ENCODE measurements at places on chromosomes 2 and 18.
A peak's percentile ranks its signal among the peaks of the same experiment; 100 is the strongest.

DNA sequence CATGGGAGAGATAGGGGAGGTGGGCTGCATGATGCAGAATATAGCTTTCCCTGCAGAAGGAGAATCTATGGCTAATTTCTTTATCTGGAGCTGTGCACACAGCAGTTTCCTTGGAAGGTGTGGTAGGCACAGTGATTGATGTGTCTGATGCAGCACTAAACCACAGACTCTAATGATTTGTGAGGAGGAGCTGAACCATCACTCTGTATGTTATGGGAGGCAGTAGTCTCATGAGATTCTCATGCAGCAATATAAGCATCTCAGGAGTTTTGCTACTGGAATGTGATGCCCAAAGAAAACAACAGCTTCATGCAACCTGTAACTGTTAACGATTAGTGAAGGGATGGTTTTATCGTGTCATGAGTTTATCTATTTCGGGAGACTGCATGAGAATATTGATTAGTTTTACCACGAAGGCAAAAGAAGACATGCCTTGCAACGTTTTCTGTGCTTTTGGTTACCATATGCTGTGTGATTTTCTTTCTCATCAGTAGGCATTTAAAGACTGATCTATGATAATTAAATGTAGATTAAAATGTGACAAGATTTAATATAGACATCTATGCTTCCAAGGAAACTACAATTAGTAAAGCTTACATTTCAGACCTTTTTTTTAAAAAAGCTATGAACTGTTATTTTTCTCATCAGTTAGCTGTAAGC lies 286.8 kb downstream of the ARL6IP6 start:
- no peaks in the 10 kb centered on the region for H3K36me3 ChIP-seq
- H3K4me3 ChIP-seq: no peak overlapping the region
- H3K4me1 ChIP-seq: no peaks in the 10 kb centered on the region
- no peak for DNase-seq
- H3K27me3 ChIP-seq: no peaks in the 10 kb centered on the region

DNA sequence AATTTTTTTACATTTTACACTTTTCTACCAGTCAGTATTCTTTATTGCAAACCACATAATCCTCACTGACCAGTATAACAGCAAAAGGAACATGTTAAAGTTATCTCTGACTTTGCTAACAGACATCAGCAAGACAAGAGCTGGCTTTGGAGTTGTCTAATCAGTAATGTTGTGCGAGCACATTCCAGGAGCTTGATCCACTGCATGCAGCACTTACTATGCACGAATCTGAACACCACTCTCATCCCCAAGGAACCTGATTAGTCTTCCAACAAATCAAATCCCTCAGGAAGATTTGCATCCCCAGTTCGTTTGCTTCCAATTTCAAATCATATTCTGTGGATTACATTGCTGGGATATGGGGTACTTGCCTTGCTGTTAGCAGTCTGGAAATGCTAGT lies 269.3 kb upstream of the EPC2 start:
- H3K27ac ChIP-seq: no peak overlapping the region
- no peaks in the 10 kb centered on the region for H3K36me3 ChIP-seq
- no peaks in the 10 kb centered on the region for H3K4me1 ChIP-seq
- no peak overlapping the region for H3K4me3 ChIP-seq

- no peak for DNase-seq
- peaks cover 6% of the 10 kb centered on the region for H3K4me1 ChIP-seq
- no peak overlapping the region for H3K27ac ChIP-seq
- no peaks in the 10 kb centered on the region for H3K27me3 ChIP-seq
- H3K36me3 ChIP-seq: peaks cover 80% of the 10 kb centered on the region
Observed at GRCh38 chr2:71422786-71423185, 30.6 kb upstream of the DYSF start.

- H3K4me3 ChIP-seq: no peak overlapping the region
- peaks cover 9% of the 10 kb centered on the region for H3K27me3 ChIP-seq
- DNase-seq: no peak
- H3K27ac ChIP-seq: no peak overlapping the region
- H3K4me1 ChIP-seq: no peaks in the 10 kb centered on the region
- no peaks in the 10 kb centered on the region for H3K36me3 ChIP-seq
Observed at GRCh38 chr2:43701111-43701510, 24.9 kb upstream of the C1GALT1C1L start.

DNA sequence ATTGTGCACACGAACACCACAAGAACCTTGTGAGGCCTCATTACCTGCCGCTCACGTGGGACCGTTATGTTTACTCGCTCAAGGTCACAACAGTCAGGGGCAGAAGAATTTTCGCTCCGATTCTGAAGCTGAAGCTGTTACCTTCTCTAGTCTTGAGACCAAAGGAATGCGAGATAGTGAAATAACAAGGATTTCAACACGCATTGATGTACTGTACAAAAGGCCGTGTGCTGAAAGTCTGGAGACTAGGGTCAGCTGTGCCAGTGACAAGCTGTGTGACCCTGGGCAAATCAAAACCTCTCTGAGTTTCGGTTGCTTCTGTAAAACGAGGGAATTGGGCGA lies 583 bp downstream of the NEMP2 start:
- H3K36me3 ChIP-seq: peaks cover 53% of the 10 kb centered on the region
- peak overlapping the region; percentile 100 for H3K27ac ChIP-seq
- H3K27me3 ChIP-seq: no peaks in the 10 kb centered on the region

GRCh38 chr2:150548527-150548926 lies 61.1 kb upstream of the RND3 start:
- H3K4me1 ChIP-seq: no peaks in the 10 kb centered on the region
- DNase-seq: no peak
- no peaks in the 10 kb centered on the region for H3K36me3 ChIP-seq
- no peaks in the 10 kb centered on the region for H3K27me3 ChIP-seq
- H3K4me3 ChIP-seq: no peak overlapping the region
- no peak overlapping the region for H3K27ac ChIP-seq

GRCh38 chr2:185507719-185508118 lies 230.9 kb upstream of the FSIP2 start:
- H3K4me1 ChIP-seq: no peaks in the 10 kb centered on the region
- H3K36me3 ChIP-seq: no peaks in the 10 kb centered on the region
- no peak overlapping the region for H3K27ac ChIP-seq

DNA sequence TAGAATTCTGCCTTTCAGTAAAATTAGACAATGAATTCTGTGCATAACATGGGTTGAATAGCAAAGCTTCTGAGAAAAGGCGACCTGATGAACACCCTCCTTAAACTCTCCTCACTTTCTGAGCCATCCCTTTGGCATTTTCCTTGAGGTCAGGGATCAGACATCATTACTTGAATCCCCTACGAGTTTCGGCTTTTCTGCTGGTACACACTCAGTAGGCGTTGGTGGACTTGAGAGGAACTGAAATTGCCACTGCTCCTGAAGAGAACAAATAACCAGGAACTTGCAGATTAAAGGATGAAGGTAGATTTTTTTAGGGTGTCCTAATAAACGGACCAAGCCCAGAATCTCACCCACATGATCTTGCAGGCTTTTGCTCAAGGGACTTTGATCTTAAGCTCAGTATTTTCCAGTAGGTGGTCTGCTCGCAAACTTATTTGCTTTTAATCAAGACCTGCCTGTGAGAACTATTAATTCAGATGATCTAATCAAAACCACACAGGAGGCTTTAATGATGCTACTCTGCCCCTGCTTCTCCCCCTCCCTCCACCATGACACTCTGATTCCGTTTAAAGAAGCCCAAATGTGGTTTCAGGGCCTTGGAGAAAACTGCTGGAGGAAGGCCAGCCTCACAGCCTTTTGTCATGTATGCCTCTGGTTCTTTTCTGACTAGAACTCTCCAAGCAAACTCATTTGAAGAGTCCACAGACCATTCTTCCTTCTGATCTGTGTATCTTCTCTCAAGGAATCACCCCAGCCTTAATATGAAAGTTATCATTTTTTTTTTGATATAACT lies 124.9 kb downstream of the PRKCE start:
- H3K4me1 ChIP-seq: peaks cover 5% of the 10 kb centered on the region
- H3K36me3 ChIP-seq: no peaks in the 10 kb centered on the region
- DNase-seq: no peak
- H3K27me3 ChIP-seq: no peaks in the 10 kb centered on the region
- H3K27ac ChIP-seq: no peak overlapping the region

GRCh38 chr2:158578703-158579330 lies 122.1 kb downstream of the PKP4 start:
- peaks cover 19% of the 10 kb centered on the region for H3K36me3 ChIP-seq
- H3K4me3 ChIP-seq: no peak overlapping the region
- H3K27me3 ChIP-seq: no peaks in the 10 kb centered on the region
- DNase-seq: no peak

GRCh38 chr18:46856973-46857372 lies 60.3 kb downstream of the PIAS2 start:
- no peaks in the 10 kb centered on the region for H3K27me3 ChIP-seq
- peaks cover 14% of the 10 kb centered on the region for H3K4me1 ChIP-seq
- H3K36me3 ChIP-seq: peaks cover 84% of the 10 kb centered on the region
- DNase-seq: no peak
- H3K27ac ChIP-seq: no peak overlapping the region

GRCh38 chr2:64769392-64770044 lies 115.8 kb upstream of the SERTAD2 start:
- H3K4me3 ChIP-seq: no peak overlapping the region
- peaks cover 24% of the 10 kb centered on the region for H3K4me1 ChIP-seq
- DNase-seq: no peak
- H3K36me3 ChIP-seq: no peaks in the 10 kb centered on the region

- peaks cover 24% of the 10 kb centered on the region for H3K27me3 ChIP-seq
- H3K27ac ChIP-seq: no peak overlapping the region
- no peaks in the 10 kb centered on the region for H3K36me3 ChIP-seq
- no peak overlapping the region for H3K4me3 ChIP-seq
- no peaks in the 10 kb centered on the region for H3K4me1 ChIP-seq
Observed at GRCh38 chr2:26650713-26651469, 9.7 kb upstream of the CIB4 start.

DNA sequence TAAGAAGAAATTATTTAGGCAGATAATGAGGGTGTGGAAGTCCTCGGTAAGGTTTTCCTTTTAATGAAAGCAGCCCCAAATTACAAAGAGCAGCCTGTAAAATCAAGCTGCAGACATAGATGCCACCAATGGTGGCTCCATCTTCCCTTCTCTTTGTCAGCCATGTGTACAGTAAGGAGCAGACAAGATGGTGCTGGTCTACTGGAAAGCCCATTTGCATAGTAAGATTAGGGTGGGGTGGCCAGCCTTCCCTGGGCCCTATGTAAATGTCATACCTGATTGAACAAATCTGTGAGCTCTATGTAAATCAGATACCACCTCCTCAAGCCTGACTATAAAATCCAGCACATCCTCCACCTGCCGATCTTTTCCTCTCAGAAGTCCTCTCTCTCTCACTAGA lies 154.4 kb upstream of the SERTAD2 start:
- H3K4me3 ChIP-seq: no peak overlapping the region
- DNase-seq: no peak
- no peaks in the 10 kb centered on the region for H3K36me3 ChIP-seq
- H3K27me3 ChIP-seq: no peaks in the 10 kb centered on the region

DNA sequence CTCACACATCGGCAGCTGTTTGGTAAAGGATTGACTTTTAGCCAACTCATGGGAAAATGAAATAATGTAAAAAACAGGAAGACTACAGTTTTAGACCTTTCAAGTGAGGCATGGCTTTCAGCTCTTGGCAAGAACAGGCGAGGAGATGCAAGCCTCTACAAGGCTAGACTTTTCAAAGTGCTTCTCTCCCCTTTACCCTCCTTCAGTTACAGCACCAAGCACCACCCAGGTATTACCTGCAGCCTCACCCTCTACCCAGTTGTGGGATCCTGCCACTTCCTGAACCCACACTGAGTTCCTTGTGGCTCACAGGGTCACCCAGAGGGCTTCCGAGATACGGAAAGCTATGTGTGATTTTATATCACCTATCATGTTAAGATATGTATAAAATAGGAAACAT lies 14.7 kb downstream of the UGT1A10 start:
- no peak overlapping the region for H3K4me3 ChIP-seq
- H3K36me3 ChIP-seq: peaks cover 5% of the 10 kb centered on the region
- H3K27me3 ChIP-seq: peaks cover 42% of the 10 kb centered on the region
- no peak for DNase-seq

DNA sequence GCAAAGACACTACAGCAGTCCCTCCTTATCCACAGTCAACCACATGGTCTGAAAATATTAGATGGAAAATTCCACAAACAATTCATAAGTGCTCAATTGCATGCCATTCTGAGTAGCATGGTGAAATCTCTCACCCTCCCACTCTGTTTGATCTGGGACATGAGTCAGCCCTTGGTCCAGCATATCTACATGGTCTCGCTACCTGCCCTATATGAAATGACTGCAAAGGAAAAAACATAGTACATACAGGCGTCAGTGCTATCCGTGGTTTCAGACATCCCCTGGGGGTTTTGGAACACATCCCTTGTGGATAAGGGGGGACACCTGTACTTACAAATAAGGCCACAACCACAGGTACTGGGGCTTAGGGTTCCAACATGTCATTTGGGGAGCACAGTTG lies 73.7 kb downstream of the CABLES1 start:
- H3K27ac ChIP-seq: peak overlapping the region; percentile 87
- peaks cover 46% of the 10 kb centered on the region for H3K4me1 ChIP-seq
- no peak overlapping the region for H3K4me3 ChIP-seq
